ENCODE measurements at places on chromosomes 4 and X.

GRCh38 chr4:78693777-78694456 is 82.2 kb upstream of the BMP2K start:
- DNase-seq: no peak

DNA sequence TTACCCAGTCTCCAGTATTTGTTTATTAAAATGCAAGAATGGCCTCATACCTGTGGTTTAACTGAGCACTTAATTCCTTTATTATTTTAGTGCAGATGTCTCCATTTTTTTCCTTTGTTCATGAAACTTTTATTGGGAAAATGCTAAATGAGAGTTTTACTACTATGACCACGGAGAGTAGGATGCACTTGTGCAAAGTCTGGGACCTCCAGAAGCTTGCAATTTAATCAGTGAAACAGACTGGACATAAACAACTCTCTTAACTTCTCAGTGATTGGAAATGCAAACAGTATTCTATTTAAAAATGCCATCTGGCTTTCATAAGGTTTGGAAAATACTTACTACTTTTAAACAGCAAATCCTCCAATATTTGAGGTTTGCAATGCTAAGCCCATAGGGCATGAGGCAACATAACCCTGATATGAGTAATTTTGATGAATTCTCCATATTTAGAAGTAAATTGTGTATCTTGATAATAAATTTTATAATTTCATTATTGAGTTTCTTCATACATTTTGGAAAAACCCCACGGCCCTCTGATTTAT is 718.7 kb upstream of the MAGEB2 start:
- no peak for DNase-seq

GRCh38 chrX:153971450-153972367 is at the start of gene HCFC1:
TSS of gene HCFC1 (minus strand) at chrX:153971818. CDS start at chrX:153970840, 978 bp downstream.
- DNase-seq: peak; percentile 92

- no peak for DNase-seq
These were observed 547.0 kb downstream of the STIM2 start for GRCh38 chr4:27407616-27408015.

DNA sequence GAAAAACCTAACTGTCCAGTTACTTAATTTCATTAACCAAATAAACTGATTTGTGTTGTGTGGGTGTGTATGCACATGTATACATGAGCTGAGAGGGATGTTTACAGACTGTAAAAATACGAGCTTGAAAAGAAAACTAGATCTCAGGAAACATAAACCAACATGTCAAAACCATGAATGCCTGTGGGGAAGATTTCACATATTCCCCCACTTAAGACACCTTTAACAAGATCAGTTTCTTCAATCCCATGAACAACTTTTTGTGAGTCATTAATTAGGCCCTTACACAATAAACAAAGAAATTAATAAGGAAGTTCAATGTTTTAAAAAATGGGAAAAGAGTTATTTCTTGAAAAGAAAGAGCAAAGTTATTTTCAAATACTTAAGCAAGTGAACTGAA is 170.8 kb downstream of the ZNF674 start:
- no peak for DNase-seq

DNA sequence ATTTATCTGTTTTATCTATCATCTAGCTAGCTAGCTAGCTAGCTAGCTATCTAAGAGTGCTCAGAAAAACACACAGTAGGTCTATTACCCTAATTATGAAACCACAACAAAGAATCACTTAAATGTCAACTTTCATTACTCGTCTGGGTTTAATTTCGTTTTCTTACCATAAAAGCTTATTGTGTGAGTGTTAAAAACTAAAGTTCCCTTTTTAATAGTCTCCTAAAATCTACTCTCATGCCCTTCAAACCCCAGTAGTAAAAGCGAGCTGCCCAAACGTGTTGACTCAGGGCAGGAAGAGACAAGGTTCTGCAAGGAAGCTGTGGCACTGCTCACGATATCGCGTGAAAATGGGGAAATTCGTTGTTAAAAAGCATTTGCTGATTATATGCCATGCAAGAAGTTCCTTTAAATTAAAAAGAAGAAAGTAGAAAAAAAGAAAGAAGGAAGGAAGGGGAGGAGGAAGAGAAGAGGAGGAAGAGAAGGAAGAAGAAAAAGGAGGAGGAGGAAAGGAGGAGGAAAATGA is 595 bp downstream of the MBNL3 start:
- no peak for DNase-seq

GRCh38 chr4:86853209-86853608 is 4.0 kb upstream of the SLC10A6 start:
- no peak for DNase-seq

DNA sequence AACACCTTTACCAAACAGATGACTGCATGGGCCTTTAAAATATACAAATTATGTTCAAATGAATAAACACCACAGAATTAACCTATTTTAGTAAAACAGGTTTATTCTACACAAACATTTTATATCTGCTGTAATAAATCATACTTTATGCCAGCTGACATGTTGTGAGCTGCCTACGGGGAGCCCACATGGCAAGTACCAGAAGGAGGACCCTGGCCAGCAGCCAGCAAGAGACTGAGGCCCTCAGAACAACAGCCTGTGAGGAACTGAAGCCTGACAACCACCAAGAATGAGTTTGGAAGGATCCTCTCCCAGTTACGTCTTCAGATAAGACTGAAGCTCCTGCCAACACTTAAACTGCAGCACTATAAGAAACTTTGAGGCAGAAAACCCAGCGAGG is 377.0 kb downstream of the PDGFC start:
- no peak for DNase-seq

DNA sequence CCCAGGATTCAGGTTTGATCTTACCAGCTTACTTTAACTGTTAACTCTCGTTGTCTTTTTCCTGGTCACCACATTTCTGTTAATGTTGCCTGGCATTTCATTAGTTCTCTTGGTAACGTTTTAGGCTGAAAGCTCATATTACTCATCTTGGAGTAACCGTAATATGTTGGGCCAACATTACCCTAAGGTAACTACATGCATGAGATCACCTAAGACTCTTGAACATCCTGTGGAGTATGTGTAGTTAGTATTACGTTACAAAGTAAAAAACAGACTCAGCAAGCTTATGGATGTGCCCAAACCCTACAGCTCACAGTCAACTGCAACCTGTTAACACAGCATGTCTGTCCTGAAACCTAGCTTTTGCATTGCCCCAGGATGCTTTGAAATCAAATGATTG is 203.3 kb upstream of the HS3ST1 start:
- DNase-seq: no peak

GRCh38 chr4:5952286-5952974 is 59.5 kb upstream of the CRMP1 start:
- no peak for DNase-seq

DNA sequence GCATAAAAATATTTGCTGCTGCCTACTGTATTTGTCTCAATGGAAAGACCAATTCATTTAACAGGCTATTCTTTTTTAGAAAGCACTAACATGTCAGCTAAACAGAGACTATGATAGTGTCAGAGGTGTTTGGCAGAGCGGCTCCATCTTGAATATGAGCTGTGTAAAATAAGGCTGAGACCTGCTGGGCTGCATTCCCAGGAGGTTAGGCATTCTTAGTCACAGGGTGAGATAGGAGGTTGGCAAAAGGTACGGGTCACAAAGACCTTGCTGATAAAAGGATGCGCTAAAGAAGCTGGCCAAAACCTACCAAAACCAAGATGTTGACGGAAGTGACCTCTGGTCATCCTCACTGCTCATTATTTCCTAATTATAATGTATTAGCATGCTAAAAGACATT is 41.8 kb downstream of the NPY5R start:
- no peak for DNase-seq

DNA sequence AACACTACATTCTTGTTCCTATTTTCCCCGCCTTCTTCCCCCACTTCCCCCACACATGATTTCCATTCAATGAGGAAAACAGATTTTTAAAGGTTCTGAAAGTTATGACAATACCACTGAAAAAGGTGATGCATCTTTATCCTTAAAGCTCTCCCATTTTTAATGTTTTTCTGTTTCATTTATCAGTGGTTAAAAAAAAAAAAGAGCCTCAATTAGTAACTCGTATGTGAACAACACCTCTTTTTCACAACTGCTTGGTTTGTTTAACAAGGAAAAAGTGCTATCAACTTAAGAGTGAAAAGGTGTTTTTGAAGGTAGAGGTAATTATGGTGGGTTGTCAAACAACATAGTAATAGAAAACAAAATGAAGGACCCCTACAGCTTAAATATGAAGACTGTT is 8.2 kb upstream of the CAMK2D start:
- no peak for DNase-seq

GRCh38 chr4:152937336-152938236 is 1.5 kb downstream of the FHDC1 start:
- no peak for DNase-seq

DNA sequence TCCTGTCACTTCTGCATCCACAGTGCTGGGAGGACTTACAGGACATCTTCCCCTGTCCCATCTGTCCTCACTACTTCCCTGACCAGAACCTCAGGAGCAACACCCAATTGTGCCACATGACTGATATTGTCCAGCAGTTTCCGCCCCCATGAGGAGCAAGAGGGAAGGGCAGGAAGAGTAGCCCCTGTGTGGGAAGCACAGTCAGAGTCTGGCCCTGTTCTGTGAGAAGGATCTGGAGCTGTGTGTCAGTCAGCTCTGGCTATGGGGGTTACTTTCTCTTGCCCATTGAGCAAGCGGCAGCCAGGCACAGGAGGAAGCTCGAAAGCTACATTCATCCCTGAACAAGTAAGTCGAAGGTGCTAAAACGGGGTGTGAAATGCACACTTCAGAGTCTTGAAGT is 14.8 kb upstream of the TRIM60 start:
- DNase-seq: no peak

GRCh38 chr4:145808021-145808650 is 128.2 kb downstream of the C4orf51 start:
- peak; percentile 12 for DNase-seq

GRCh38 chr4:169707958-169708643 is 49.6 kb downstream of the HPF1 start:
- no peak for DNase-seq

- DNase-seq: no peak
These were observed 27.8 kb upstream of the FTHL17 start for GRCh38 chrX:31099536-31100090.

DNA sequence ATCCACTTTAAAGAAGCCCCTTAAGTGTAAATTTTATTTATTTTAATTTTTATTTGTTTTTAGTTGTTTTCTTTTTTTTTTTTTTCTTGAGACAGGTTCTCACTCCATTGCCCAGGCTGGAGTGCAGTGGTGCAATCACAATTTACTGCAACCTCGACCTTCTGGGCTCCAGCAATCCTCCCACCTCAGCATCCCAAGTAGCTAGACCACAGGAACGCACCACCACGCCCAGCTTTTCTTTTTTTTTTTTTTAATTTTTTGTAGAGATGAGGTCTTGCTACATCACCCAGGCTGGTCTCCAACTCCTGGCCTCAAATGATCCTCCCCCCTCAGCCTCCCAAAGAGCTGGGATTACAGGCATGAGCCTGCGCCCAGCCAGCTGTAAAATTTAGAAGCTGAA is 6.0 kb downstream of the SAT1 start:
- no peak for DNase-seq

- no peak for DNase-seq
These were observed 296.7 kb upstream of the CASK start for GRCh38 chrX:42220083-42220482.

GRCh38 chr4:150150629-150151062 is 72.4 kb downstream of the DCLK2 start:
- no peak for DNase-seq

DNA sequence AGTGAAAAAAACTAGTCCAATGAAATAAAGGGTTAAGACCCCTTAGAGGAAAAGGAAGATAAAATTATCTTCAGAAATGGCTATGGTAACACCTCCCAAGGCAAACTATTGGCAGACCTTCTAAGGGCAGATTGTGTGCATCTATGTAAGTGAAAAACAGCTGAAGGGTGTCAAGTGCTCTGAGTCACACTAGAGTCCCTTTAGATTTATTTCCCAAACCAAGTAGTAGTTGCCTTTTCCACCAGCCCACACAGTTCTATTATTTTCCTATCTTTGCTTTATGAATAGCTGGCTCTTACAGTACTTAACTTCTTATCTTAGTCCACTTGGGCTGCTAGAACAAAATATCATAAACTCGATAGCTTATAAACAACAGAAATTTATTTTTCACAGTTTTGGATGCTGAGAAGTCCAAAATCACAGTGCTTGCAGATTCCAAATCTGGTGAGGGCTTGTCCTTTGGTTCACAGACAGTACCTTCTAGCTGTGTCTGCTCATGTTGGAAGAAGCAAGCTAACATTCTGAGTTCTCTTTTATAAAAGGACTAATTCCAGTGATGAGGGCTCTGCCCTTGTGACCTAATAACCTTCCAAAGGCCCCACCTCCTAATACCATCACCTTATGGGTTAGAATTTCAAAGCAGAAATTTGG is 143.6 kb downstream of the GRID2 start:
- DNase-seq: no peak

DNA sequence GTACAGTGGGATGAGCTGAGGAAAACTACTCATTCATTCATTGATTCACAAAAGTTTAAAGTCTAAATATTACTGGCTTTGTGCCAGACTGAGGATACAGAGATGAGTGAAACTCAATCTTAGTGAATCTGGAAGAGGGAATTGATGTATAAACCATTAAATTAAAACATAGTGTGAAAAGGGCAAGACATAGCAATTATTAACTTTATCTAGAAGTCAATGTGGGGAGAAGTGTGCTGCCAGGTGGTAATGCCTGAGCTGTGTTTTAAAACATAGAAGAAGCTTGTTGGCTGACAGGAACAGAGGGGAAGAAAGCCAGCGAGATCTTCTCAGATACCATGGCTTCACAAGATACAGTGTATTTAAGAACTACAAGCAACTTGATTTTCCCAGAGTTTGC is 153.4 kb downstream of the BMPR1B start:
- no peak for DNase-seq

GRCh38 chr4:153785910-153786721 is 2.8 kb downstream of the SFRP2 start:
- DNase-seq: no peak

- DNase-seq: no peak
These were observed 204.9 kb downstream of the GBA3 start for GRCh38 chr4:22897520-22898108.

DNA sequence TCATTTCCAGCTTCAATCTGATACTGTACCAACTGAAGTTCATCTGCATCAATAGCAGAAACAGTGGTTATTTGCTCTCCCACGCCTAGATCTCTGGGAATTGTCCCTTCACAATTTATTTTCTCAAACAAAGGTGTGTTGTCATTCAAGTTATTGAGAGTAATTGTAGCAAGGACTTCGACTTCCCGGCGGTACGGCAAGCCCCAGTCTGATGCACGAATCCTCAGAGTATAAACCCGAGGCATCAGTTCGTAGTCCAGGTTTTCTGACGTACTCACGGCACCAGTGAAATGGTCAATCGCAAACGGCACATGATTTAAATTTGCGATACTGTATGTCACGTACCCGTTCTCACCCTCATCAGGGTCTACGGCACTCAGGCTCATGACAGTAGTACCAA is 15.7 kb downstream of the FAT1 start:
- no peak for DNase-seq

DNA sequence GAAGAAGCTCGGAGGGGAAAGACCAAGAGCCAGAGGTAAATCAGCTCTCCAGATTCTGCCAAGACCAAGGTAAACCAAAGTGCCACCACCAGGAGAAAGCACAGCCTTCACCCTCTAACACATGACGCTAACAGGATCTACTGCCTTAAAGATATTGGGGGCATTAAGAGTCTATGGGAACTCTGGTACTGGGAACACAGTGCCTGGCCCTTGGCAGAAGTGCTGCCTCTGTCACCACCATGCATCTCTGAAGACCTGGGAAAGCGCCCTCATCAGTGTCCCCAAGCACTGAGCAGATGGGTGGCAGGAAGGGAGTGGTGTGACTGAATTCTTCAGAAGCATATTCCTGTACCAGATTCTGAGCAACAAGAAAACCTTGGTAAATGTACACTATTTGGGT is 1.3 kb downstream of the QDPR start:
- DNase-seq: no peak
